ENCODE measurements at places on chromosomes 5 and 9. TPM values are rescaled to one million over a fixed set of nuclear protein-coding genes. Genes with fewer than 3 reads are reported as not detected.

The HMMR gene
- 88.6 TPM for total RNA-seq

GRCh38 chr9:110960288-110960687 is 78.0 kb downstream of the LPAR1 start:
- H3K4me3 ChIP-seq = no peak overlapping the region
- H3K27ac ChIP-seq = no peak overlapping the region
- no peaks in the 10 kb centered on the region for H3K4me1 ChIP-seq
- no peaks in the 10 kb centered on the region for H3K27me3 ChIP-seq

GRCh38 chr9:114968671-114969070 is 38.3 kb upstream of the TNFSF8 start:
- H3K36me3 ChIP-seq = peaks cover 4% of the 10 kb centered on the region
- H3K27ac ChIP-seq = peak overlapping the region; percentile 29
- H3K4me1 ChIP-seq = peaks cover 26% of the 10 kb centered on the region
- H3K27me3 ChIP-seq = no peaks in the 10 kb centered on the region
- peak; percentile 14 for DNase-seq

The FOXD4L5 gene
- not detected for total RNA-seq

GRCh38 chr5:137710086-137710485 is 25.8 kb downstream of the KLHL3 start:
- no peak overlapping the region for H3K27ac ChIP-seq
- DNase-seq = no peak
- peaks cover 45% of the 10 kb centered on the region for H3K36me3 ChIP-seq
- no peaks in the 10 kb centered on the region for H3K27me3 ChIP-seq

- H3K36me3 ChIP-seq = peaks cover 20% of the 10 kb centered on the region
- no peaks in the 10 kb centered on the region for H3K4me1 ChIP-seq
- no peaks in the 10 kb centered on the region for H3K27me3 ChIP-seq
- no peak for DNase-seq
These were observed 68.7 kb downstream of the INSYN2B start for GRCh38 chr5:169911448-169912212.

DNA sequence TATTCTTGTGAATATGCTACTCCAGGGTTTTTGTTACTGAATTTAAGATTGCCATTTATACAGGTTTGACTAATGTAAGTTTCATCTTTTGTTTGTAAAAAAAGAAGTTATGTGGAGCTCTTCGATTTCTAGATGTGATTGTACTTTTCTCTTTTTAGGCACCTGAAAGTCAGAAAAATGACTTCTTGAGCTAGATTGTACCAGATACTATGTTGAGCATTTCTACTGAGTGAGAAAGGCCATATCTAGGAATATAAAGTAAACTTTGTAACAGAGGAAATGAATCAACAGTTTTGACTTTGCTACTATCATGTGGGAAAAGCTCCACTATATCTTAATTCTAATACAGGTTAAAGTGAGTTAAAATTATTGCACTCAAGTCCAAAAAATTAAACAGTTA is 25.1 kb downstream of the SMC5 start:
- peaks cover 11% of the 10 kb centered on the region for H3K4me1 ChIP-seq
- H3K4me3 ChIP-seq = no peak overlapping the region
- H3K27me3 ChIP-seq = no peaks in the 10 kb centered on the region
- DNase-seq = no peak
- H3K27ac ChIP-seq = no peak overlapping the region
- peaks cover 44% of the 10 kb centered on the region for H3K36me3 ChIP-seq

- H3K4me3 ChIP-seq = no peak overlapping the region
- H3K4me1 ChIP-seq = no peaks in the 10 kb centered on the region
- no peak overlapping the region for H3K27ac ChIP-seq
- DNase-seq = no peak
- no peaks in the 10 kb centered on the region for H3K27me3 ChIP-seq
These were observed 48.3 kb upstream of the EGFL7 start for GRCh38 chr9:136614372-136614922.

DNA sequence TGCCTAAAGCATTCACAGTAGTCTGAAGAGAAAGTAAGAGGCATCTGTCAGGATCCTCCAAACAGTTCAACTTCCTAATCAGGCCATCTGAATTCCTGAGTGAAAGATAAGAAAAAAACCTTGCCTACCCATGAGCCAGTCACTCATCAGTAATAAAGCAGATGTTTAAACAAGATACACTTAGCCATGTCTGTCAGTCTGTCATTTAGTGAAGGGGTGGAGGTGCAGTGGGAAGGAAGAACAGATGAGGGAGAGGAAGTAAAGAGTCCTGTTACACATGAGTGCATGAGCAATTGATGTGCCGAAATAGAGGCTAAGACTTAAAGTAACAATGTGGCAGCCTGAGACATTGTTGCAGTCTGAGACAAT is 29.9 kb upstream of the DMRTA1 start:
- no peak overlapping the region for H3K4me3 ChIP-seq
- H3K4me1 ChIP-seq = no peaks in the 10 kb centered on the region

DNA sequence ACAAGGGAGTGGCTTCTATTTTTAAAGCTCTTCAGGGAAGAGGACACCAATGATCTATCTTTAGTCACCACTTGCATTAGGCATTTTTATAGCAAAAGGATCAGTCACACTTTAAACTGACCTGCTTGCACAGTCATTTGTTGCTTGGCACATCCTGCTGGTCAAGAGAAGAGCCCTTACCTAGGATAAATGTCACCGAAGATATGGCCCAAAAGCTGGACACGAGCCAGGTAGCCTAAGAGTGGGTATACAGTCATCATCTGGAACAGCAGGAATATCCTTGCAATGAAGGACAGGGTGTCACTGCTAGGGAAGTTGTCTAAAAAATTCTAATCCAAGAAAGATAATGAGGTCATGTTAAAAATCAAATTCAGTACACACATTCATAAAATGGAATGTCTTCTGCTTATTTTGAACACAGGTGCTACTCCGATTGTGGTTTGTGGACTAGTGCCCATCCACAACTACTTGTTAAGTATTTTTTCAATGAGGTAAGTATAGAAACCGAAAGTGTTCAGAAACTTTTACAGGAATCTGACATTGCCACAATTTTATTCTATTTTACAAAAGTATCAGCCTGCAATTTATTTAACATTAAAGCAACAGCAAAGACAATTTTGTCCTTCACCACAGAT is 78.4 kb downstream of the SLC38A9 start:
- H3K4me3 ChIP-seq = no peak overlapping the region
- no peaks in the 10 kb centered on the region for H3K27me3 ChIP-seq
- H3K4me1 ChIP-seq = peaks cover 11% of the 10 kb centered on the region

DNA sequence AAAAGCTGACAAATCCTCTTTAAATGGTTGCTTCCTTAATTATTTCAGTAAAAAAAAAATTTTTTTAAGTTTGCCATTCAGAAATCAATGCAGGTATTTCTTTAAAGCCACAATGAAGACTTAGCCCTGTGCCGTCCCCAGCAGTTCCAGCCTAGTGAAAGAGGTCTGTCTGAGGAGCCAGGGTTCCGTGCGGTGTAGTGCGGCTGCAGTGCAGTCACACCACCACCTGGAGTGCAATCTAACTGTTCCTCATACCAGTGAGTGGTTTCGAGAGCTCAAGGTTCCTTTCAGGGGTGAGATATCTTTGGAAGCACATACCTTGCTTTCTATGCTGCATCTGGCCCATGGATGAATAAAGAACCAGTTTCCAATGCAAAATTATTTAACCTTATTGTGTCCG is 87.5 kb downstream of the FANCC start:
- no peaks in the 10 kb centered on the region for H3K4me1 ChIP-seq
- no peaks in the 10 kb centered on the region for H3K27me3 ChIP-seq
- DNase-seq = no peak
- peaks cover 28% of the 10 kb centered on the region for H3K36me3 ChIP-seq

- no peak overlapping the region for H3K4me3 ChIP-seq
- H3K4me1 ChIP-seq = no peaks in the 10 kb centered on the region
- DNase-seq = no peak
These were observed 147.1 kb downstream of the IRX1 start for GRCh38 chr5:3742750-3743149.

DNA sequence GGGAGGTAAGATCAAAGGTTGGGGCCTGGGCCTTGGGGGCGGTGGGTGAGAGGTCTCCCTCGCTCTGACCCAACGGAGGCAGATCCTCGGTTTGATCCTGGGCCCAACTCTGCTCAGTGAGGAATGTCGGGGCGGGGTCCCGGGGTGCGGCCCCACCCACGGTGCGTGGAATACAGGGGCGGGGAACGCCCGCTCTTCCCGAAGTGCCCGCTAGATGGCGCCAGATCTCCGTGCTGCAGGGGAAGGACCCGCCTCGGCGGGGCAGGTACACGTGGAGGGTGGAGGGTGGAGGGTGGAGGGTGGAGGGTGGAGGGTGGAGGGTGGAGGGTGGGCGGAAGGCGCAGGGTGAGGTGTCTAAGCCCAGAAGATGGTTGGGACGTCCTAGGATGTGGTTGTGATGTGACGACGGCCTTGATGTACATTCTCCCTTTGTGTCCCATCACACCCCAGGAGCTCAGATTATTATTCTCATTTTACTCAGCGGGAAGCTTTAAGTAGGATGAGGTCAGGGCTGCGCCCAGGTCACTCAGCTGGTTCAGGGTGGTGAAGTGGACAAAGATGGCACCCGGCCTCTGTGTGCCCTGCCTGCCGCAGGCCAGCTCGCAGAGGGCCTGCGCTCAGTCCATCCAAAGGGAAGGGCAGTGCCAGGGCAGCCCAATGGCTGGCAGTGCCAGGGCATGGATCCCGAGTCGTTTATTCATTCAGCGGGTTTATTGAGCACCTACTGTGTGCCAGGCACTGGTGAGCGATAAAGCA is 9.4 kb upstream of the RPS14 start:
- H3K4me3 ChIP-seq = no peak overlapping the region
- H3K27ac ChIP-seq = peak overlapping the region; percentile 49
- DNase-seq = peak; percentile 84

The CAMLG gene
- 28.2 TPM for total RNA-seq
